Heart left ventricle (tissue), 16 donors: ENCODE measurements at places on chromosomes 1 and 21. TPM values are rescaled to one million over a fixed set of nuclear protein-coding genes. Genes with fewer than 3 reads are reported as not detected.

DCAF8 gene
- 115 TPM for total RNA-seq

C1orf210 gene
- not detected for total RNA-seq

DNA sequence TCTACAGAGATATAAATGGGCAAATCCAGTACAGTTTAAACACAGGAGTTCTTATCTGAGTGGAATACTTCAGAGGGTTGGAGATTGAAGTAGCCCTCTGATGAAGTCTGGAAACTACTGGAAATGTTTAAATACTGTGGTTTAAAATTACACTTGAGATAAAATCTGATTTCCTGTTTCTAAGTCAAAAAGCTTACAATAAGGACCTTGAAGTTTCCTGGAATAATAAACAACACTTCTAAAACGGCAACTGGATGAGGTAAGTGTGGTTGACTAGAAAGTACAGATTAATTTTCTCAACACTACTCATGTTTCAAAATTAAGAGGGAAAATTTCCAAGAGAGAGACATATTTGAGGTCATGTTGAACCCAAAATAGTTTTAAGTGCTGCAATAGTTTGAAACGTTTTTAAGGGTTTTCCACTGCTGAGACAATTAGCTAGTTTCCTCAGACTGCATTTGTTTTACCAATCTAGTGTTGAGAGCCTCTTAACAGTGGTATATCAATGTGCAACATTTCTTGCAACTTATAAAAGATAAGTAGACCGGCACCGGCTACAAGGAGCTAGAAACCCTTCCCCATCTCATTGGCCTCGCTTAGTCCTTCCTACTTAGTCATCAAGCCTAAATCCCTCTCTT lies 27.4 kb downstream of the KCNA3 start:
- DNase-seq: no peak

- DNase-seq: no peak
Observed at GRCh38 chr1:102241431-102242338, 245.0 kb upstream of the OLFM3 start.

GRCh38 chr21:36589352-36589971 lies 109.5 kb upstream of the SIM2 start:
- DNase-seq: no peak

DNA sequence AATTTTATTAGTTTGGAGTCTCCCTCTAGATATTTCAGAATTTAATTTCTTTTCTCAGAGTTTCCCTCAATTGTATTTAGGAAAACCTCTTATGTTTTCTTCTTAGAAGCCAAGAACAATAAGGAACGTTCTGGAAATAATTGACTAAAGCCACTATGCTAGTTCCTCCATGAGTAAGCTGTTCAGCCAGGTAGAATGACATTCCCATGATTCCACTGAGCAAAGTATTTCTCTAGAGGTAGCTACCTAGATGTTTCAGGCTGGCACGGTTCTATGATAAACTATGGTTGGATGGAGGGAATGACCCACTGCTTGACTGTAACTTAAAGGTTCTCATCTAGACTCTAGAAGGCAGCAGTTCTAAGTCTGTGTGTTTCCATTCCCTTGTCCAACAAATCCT lies 62.4 kb downstream of the CLDN17 start:
- DNase-seq: no peak

DNA sequence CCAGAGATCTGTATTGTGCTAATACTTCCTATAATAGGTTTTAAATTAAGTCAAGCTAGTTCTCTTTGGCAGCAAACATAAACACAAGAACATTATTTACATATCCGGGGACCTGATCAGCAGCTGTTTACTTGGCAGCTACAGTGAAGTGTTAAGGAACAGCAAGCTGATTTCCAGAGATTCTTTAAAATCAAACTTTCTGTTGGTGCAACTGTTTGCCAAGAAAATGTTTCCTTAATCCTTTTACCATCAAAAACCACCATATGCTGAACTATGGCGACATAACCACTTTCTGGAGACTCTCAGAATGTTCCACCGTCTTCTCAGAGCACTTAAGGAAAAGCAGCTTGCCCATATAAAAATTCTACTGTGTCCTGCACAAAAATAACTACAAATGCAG lies 107.0 kb upstream of the KRTAP19-8 start:
- DNase-seq: no peak

DNA sequence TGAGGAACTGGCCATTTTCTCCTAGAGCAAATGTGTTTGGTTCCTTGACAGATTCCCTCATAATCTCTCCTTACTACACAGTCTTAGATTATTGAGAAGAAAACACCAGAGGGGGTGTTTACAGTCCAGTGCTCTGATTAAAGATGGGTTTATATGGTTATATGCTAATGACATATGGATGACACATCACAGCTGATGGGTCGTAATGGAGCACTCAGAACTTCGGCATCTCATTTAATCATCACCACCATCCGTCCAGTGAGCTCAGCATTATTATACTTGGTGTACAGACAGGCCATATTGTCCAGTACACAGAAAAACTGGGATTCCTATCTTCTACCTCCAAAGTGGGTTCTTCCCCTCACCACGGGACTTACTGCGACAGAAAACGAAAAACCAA lies 22.3 kb upstream of the NR5A2 start:
- no peak for DNase-seq

DNA sequence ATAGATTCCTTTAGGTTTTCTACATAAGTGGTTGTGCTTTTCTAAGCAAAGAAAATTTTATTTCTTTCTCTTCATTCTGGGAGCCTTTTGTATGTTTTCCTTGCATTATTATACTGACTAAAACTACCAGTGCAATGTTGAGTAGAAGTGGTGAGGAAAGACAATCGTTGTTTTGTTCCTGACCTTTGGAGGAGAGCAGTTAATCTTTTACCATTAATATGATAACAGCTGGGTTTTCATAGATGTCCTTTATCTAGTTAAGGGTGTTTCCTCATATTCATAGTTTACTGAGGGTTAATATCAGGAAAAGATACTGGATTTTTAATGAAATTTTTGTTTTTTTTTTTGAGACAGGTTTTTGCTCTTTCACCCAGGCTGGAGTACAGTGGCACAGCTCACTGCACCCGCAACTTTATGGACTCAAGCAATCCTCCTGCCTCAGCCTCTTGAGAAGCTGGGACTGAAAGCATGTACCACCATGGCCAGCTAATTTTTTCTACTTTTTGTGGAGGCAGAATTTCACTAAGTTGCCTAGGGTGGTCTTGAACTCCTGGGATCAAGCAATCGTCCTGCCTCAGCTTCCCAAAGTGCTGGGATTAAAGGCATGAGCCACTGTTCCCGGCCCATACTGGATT lies 9.0 kb upstream of the KCTD3 start:
- no peak for DNase-seq

DNA sequence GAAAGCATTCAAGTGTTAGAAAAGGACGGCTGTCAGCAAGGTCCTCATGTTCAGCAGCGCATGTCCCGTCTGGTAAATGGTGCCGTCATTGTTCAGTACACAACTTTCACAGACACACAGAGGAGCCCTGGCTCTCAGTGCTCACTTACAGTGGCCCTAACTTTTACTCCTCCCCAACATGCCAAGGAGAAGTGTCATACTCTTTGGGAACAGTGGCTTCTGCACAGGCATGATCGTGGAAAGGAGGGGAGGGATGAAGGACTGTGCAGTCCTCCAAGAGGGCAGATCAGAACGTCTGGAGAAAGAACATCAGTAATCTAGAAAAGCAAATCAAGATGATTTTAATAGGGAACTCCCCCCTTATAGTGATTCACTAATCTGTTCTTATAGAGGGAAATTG lies 3.8 kb upstream of the GRHL3 start:
- DNase-seq: no peak

- DNase-seq: no peak
Observed at GRCh38 chr1:80359666-80360065, 1353.1 kb upstream of the ADGRL4 start.

- DNase-seq: no peak
Observed at GRCh38 chr1:234243521-234244260, 129.6 kb upstream of the COA6 start.

GRCh38 chr1:70038025-70038424 lies 167.4 kb downstream of the LRRC40 start:
- DNase-seq: no peak

- no peak for DNase-seq
Observed at GRCh38 chr1:11961230-11961629, 19.0 kb upstream of the MFN2 start.

- DNase-seq: no peak
Observed at GRCh38 chr1:242030071-242030470, 31.2 kb upstream of the MAP1LC3C start.

GRCh38 chr1:9444532-9444931 lies 94.7 kb upstream of the SLC25A33 start:
- no peak for DNase-seq

DNA sequence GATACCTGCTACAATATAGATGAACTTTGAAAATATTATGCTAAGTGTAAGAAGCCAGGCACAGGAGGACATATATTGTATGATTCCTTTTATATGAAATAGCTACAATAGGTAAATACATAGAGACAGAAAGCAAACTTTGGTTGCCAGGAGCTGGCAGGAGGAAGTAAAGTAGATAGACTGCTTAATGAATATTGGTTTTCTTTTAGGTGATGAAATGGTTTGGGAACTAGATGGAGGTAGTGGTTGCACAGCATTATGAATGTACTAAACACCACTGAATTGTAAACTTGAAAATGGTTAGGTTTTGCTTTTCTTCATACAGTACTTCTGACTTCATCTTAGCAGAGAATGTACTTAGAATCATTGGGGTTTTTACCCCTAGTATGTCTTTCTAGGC lies 21.5 kb downstream of the ABCB10 start:
- DNase-seq: no peak

DNA sequence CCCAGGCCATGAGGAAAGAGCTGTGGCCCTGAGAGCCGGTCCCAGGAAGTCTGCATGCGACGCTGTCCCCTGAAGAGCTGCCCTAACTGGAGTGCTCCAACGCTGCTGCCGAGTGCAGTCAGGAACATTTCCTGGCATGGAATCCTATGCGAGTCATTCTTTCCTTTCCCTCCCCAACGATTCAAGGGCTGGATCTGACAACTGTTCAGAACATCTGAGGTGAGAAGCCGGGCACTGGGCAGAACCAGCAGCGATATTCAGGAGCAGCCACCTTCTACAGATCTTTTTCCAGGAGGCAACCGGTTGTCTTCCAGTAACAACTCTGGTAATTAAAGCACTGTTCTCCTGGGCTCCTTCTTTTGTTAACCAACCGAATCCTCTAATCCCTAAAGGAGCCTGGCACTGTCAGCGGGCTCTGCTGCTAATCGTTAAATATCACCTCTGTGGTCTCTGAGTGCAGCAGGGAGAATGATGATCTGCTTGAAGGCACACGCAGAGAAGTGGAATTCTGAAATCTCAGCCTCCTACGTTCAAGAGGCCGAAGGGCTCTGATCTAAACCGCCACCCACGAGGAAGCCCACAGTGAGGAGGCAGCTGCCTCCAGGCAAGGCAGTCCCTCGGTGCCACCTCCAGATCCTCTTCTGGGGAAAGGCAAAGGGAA lies 55.8 kb downstream of the SLC45A1 start:
- peak; percentile 85 for DNase-seq

DNA sequence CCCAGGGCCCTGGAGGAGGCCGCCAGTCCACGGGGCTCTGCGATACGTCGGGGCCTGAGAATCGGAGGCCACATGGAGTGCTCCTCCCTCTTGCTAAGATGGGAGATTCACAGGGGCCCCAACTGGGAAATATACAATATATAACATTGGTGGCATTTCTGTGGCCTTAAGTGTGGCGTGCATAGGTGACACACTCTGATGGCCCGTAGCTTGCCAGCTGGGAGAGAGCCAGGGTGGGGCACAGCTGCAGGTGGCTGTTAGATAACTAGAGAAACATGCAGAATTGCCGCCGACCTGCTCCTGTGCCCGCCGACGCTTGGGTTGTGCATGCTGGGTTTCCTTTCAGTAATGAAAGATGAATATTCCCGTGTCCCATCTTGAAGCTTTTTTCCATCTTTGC lies 30.1 kb downstream of the UMODL1 start:
- no peak for DNase-seq
